SK-N-SH (cell line): ENCODE measurements at places on chromosomes 5 and 9. TPM values are rescaled to one million over a fixed set of nuclear protein-coding genes. Genes with fewer than 3 reads are reported as not detected.
A peak's percentile ranks its signal among the peaks of the same experiment; 100 is the strongest.

The ORM2 gene
- not detected in 2 replicates for polyA plus RNA-seq

The PTGDS gene
- not detected in 2 replicates for polyA plus RNA-seq

The SUB1 gene
- 50.8 and 55.4 TPM in 2 replicates for polyA plus RNA-seq

The GRM6 gene
- not detected in 2 replicates for polyA plus RNA-seq

The TAF11L10 gene
- not detected in 2 replicates for polyA plus RNA-seq

The HSPB3 gene
- 3.3 TPM in 2 replicates for polyA plus RNA-seq

The ACSL6 gene
- polyA plus RNA-seq = 0.29 and 0.46 TPM in 2 replicates

The GRIN3A gene
- polyA plus RNA-seq = not detected in 2 replicates

DNA sequence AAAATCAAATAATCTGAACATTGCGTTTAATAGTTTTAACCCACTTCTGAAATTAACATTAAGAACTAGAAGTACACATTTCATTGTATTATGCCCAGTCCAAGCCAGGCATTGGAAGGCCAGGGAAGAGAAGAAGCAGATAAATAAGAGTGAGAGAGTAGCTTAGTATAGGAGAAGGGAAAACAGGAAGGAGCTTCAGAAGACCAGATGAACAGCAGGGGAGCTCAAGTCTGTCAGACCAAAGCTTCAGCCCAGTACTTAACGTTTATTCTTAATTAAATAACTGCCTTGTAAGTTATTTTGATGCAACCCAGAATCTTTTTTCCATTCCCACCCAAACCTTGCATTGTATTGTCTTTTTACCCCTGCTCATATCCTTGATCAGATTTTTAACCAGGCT, 11.5 kb upstream of the FAM120AOS start:
- no peak overlapping the region for H3K27ac ChIP-seq
- no peaks in the 10 kb centered on the region for H3K27me3 ChIP-seq
- H3K36me3 ChIP-seq = no peaks in the 10 kb centered on the region
- H3K4me1 ChIP-seq = peaks cover 27% of the 10 kb centered on the region
- no peak overlapping the region for H3K4me3 ChIP-seq
- DNase-seq = no peak

DNA sequence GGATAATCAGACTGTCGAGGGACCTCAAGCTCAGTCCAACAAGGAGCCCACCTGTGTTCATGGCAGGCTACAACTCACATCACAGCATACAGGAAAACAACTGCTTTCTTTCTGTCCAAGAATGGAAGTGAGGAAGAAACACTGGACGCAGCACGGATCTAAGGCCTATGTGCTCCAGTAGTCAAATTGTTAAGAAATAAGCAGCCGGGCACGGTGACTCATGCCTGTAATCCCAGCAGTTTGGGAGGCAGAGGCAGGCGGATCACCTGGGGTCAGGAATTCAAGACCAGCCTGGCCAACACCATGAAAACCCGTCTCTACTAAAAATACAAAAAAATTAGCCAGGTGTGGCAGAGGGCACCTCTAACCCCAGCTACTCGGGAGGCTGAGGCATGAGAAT, 427.8 kb downstream of the BNC2 start:
- no peak overlapping the region for H3K27ac ChIP-seq
- peaks cover 9% of the 10 kb centered on the region for H3K36me3 ChIP-seq
- no peaks in the 10 kb centered on the region; the same call in 1 of the 2 replicates for H3K4me1 ChIP-seq
- DNase-seq = no peak
- H3K4me3 ChIP-seq = no peak overlapping the region
- H3K27me3 ChIP-seq = no peaks in the 10 kb centered on the region

- H3K4me1 ChIP-seq = no peaks in the 10 kb centered on the region; the same call in none of the 2 replicates
- H3K36me3 ChIP-seq = no peaks in the 10 kb centered on the region
- no peak overlapping the region; the same call in 1 of the 2 replicates for H3K27ac ChIP-seq
- no peaks in the 10 kb centered on the region for H3K27me3 ChIP-seq
- DNase-seq = no peak
These were observed 158.5 kb downstream of the KIAA0825 start for GRCh38 chr5:94459915-94460314.

DNA sequence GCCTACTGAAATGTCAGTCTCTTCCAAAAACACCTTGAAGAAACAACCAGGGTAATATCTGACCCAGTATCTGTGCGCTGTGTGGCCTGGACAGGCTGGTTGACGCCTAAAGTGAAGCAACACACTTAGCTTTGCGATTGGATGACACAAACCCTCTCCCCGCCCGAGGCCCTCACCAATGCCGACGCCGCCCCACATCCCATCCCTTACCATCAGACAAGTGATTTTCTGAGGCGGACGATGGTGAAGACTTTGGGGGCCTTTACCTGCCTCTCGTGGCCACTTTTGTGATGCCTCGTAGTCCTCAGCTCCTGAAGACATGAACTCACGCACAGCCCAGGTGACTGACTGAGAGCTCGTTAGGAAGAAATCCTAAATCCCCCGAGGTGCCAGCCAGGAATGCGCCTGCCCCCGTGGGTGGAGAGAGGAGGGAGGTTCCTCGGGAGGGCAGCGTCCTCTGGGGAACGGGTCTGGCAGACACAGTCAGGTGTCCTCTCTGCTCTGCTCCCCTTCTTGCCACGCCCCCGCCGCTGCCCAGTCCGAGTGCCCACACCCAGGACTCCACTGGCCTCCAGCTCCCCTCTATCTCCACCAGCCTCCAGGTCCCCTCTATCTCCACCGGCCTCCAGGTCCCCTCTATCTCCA, 31.0 kb upstream of the RXRA start:
- DNase-seq = peak; percentile 36
- peak overlapping the region; percentile 99 for H3K27ac ChIP-seq
- H3K27me3 ChIP-seq = peaks cover under 1% of the 10 kb centered on the region; the same call in 1 of the 2 replicates
- no peak overlapping the region for H3K4me3 ChIP-seq
- 0 out of 2 replicates have a peak, but pooled peaks cover 3% of the 10 kb centered on the region for H3K4me1 ChIP-seq

DNA sequence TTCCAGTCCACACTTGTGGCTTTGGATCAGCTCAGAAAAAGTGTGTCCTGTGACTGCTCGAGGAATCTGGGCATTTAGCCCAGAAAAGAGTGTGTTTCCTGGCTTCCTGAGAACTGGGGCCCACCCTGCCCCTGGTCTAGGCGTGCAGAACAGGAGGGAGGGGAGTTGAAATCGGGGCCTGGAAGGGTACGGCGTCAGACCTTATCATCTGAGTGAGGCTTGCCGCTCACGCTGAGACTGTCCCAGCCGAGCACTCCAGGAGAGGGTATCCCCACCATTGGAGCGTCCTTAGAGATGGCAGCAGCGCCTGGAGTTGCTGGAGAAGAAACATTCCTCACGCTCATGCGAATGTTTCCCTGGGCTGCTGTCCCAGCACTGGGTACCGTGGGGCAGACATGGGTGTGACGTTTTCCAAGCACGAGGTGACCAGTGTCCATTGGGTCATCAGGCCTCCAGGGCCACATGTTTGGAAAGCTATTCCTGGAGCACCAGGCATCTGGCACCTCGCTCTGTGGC, 22.5 kb downstream of the NEK6 start:
- no peak for DNase-seq
- no peak overlapping the region for H3K4me3 ChIP-seq
- H3K27ac ChIP-seq = peak overlapping the region; percentile 30; the same call in 1 of the 2 replicates
- peaks cover 9% of the 10 kb centered on the region; the same call in 1 of the 2 replicates for H3K4me1 ChIP-seq
- no peaks in the 10 kb centered on the region for H3K27me3 ChIP-seq
- peaks cover 3% of the 10 kb centered on the region; the same call in 1 of the 2 replicates for H3K36me3 ChIP-seq

GRCh38 chr5:97148288-97148687, 5.9 kb upstream of the LIX1 start:
- H3K4me3 ChIP-seq = no peak overlapping the region
- no peaks in the 10 kb centered on the region for H3K36me3 ChIP-seq
- H3K27me3 ChIP-seq = no peaks in the 10 kb centered on the region
- H3K4me1 ChIP-seq = no peaks in the 10 kb centered on the region

DNA sequence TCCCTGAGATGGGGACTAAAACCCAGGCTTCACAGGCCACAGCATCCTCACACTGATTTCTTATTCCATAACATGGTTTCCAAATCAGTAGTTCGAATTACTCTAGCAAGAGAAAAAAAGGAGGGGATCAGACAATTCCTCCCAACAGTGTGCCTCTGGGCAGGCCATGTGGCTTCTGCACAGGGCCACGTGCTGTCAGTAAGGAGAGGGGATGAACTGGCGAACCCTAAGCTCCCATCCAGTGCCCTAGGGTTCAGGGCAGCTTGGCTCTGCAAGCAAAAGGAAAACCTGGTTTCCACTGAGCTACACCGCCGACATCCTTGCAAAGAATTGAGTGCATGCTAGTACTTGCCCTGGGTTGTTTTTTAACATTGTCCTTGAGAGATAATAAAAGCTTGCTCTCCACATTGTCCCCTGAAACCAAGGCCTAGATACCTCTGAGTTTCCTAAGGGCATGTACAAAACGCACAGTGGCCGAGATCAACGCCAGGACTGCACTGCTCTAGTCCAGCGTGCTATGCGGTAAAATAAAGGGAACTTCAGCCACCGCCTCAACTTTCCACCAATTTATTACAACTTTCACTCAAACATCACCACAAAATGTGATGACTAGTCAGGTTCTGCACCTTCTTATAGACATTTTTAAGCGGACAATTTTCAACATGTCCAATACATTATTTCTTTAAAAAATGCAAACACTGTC, 4.5 kb downstream of the CAMSAP1 start:
- H3K27ac ChIP-seq = no peak overlapping the region
- H3K36me3 ChIP-seq = peaks cover 7% of the 10 kb centered on the region
- no peak for DNase-seq
- peaks cover 9% of the 10 kb centered on the region for H3K4me1 ChIP-seq
- no peak overlapping the region for H3K4me3 ChIP-seq

DNA sequence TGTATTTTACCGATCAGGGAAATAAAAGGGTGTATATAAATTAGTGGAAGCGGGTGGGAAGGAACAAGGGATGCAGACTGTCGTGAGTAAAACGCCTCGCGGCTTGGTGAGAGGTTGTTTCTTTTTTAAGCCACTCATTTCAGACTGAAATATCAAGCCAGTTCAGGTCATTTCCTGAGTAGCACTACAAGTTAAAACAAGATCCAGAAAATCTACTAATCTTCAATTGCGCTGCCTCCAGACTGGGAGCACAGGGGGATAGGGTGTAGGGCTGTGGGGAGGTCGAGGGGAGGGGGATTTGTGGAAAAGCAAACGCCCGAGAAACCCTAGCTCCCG, 140.8 kb downstream of the TSSK1B start:
- no peaks in the 10 kb centered on the region for H3K4me1 ChIP-seq
- H3K27me3 ChIP-seq = peaks cover 9% of the 10 kb centered on the region; the same call in 1 of the 2 replicates
- no peak for DNase-seq

GRCh38 chr9:129816501-129817435, 7.2 kb downstream of the TOR1A start:
- no peaks in the 10 kb centered on the region for H3K27me3 ChIP-seq
- no peak for DNase-seq
- H3K27ac ChIP-seq = no peak overlapping the region
- H3K36me3 ChIP-seq = peaks cover 46% of the 10 kb centered on the region
